Globus pallidus (tissue), 1 donor: ENCODE measurements at places on chromosomes 2 and 18.

DNA sequence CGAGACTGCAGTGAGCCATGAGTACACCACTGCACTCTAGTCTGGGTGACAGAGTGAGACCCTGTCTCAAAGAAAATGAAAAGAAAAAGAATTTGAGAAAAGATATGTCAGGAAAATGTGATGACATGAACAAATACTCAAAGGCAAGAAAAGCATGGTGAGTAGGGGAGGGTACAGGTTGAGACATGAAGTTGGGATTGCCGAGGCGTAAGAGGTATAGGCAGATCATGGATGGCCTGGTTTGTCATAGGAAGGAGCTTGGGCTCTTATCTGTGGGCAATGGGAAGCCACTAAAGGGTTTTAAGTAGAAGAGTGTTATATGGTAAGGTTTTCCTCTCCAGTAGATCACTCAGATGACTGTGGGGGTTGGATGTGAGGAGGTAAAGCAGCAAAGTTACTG lies 32.3 kb downstream of the SPAST start:
- DNase-seq: no peak

DNA sequence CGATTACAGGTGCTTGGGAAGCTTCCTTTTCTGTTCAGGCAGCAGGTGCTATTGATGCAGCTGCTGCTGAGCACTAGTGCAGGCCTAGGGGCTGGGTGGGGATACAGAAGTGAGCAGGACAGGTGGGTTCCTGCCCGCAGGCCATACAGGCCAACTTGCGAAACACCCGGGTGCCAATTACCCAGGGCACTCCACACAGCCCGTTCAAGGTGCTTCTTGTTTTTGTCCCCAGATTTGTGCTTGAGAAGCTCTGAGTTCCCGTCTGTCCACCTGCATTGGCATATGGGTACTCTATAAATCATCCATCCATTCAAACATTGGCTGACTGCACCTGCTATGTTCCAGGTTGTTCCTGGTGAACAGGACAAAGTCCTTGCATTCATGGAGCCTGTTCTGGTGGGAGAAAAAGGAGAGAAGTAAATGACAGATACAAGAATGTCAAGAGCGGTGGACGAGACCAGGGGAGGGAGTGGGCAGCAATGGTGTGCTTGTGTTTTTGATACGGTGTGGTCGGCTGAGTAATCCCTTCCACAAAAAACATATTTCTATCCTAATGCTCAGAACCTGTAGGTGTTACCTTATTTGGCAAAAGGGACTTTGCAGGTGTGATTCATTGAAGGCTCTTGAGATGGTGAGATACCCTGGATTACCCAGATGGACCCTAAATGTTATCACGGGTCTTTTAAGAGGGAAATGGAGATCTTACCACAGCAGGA lies 31.4 kb downstream of the SH3BP4 start:
- no peak for DNase-seq

DNA sequence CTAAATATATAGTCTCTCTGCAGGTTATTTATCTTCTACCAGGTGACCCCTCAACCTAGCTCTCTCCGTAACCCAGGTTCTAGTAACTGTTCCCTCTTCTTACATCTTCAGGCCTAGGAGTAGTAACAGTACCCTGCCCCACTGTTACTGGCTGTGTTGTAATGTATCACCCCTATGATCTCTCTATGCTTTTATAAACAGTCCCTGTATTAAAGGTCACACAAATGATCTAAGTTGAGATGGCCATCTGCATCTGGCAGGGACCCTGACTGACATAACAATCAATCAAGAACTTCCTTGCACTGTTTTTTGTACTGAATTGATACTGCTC lies 219.7 kb upstream of the STK17B start:
- no peak for DNase-seq

- no peak for DNase-seq
Measured at GRCh38 chr2:198044777-198045176, 240.4 kb downstream of the PLCL1 start.
